ENCODE measurements at places on chromosomes 12 and 14.

DNA sequence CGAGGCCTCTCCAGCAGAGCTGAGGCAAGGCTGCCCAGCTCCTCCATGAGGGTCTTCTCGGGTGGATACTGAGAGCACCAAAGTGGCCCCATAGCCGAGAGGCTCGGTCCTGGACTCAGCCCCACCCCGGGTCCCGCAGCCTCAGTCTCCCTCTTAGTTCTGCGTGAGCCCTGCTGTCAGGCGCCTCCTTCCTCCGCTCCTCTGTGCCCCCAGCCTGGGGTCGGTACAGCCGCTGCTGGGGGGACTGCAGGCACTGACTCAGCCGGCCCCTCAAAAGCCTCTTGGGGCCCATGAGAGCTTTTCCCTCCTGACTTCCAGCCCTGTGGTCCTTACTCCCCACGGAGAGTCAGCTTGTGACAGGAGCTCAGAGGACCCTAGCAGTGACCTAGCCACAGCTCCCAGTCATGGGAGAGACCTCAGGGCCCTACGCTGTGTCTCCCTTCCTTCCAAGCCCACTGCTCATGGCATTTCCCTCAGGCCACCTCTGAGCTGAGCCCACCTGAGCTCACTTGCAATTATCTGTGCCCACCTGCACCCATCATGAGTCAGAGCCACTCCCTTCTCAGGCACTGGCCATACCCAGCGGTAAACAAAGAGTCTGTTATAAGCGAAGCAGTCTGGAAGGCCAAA is 295.0 kb upstream of the RTL1 start:
- DNase-seq: no peak

GRCh38 chr14:50497351-50497750 is 35.0 kb downstream of the MAP4K5 start:
- DNase-seq: no peak

DNA sequence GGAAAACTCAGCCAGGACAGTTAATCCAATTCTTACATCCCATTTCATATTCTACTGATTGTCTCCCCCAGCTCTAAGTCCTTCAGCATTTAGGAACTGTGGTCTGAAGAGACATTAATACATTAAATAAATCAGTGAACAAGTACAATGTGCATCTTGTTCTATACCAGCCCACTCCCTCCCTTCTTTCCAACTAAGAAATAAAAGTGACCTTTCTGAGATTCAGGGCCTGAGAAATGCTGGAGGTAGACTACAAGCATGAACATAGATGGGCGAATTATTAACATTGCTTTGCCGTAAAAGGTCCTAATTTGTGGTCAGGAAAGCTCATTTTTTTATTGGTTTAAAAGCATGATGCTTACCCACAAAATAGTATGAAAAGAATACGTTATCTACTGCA is 113.1 kb downstream of the NELL2 start:
- no peak for DNase-seq

DNA sequence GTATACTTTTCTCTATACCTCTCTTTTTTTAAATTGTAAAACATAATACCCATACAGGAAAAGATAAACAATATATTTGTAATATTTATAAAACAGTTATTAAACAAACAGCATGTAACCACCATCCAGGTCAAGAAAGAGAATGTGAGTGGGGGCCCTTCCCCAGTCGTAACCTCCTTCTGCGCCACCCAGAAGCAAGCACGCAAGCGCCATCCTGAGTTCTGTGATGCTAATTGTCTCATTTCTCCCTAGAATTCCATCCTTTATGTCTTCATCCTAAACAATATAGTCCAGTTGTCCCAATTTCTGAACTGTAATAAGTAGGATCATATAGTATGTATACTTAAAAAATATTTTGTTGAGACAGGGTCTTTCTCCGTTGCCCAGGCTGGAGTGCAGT is 129.5 kb downstream of the EXOC5 start:
- no peak for DNase-seq

DNA sequence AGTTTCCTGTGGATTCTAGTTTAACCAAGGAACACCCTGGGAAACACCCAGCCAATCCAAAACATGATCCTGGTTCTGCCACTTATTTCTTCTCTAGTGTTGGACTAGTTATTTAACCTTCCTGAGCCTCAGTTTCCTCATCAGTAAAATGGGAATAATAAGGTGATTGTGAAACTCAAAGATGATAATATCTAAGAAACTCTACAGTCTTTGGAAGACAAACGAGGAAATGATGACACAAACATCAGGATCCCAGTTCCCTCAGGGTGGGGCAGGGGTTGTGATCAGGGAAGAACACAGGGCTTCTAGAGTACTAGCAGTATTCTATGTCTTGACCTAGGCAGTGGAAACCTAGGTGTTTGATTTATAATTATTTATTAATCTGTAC is 18.1 kb upstream of the TMEM106C start:
- DNase-seq: no peak

Measured in hematopoietic multipotent progenitor cell treated with erythropoietin and hydrocortisone succinate and interleukin-3 and kit ligand, for 6 days (in vitro differentiated cells).